ENCODE measurements at places on chromosomes 7 and 10.

GRCh38 chr7:132709971-132710567 is 133.8 kb upstream of the PLXNA4 start:
- DNase-seq: no peak

GRCh38 chr10:124374535-124375352 is 44.0 kb downstream of the OAT start:
- DNase-seq: no peak

DNA sequence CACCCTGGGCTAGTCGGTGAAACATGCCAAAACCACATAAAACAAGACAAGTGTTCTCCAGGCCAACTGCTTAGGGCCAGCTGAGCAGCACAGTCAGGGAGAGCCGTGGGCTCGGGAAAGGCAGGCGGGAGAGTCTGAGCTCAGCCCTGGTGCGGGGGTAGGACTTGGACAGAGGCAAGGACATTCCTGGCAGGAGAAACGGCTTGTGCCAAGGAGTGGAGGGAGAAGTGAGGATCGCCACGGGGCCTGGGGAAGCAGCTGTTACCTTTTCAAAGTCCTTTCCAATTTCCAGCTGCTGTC is 4.2 kb downstream of the ELN start:
- no peak for DNase-seq

GRCh38 chr10:31075881-31076609 is 44.4 kb upstream of the ZNF438 start:
- DNase-seq: no peak

DNA sequence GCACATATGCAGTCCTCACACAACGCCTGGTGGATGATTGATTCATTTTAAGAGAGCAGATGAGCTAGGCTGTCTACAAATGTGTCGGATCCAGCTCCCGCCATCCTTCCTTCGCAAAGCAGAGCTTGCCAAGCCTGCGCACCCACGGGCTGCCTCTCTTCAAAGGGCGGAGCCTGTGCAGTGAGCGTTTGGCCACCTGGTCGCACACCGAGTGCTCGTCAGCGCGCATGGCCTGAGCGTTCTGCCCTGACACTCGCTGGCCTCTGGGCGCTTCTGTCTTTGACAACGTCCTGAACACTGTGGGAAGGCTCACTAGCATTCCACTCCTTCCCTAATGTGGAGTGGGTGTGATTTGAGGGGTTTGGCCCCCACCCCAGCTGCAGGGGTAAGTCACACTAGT is 47.1 kb upstream of the TMEM72 start:
- DNase-seq: no peak

DNA sequence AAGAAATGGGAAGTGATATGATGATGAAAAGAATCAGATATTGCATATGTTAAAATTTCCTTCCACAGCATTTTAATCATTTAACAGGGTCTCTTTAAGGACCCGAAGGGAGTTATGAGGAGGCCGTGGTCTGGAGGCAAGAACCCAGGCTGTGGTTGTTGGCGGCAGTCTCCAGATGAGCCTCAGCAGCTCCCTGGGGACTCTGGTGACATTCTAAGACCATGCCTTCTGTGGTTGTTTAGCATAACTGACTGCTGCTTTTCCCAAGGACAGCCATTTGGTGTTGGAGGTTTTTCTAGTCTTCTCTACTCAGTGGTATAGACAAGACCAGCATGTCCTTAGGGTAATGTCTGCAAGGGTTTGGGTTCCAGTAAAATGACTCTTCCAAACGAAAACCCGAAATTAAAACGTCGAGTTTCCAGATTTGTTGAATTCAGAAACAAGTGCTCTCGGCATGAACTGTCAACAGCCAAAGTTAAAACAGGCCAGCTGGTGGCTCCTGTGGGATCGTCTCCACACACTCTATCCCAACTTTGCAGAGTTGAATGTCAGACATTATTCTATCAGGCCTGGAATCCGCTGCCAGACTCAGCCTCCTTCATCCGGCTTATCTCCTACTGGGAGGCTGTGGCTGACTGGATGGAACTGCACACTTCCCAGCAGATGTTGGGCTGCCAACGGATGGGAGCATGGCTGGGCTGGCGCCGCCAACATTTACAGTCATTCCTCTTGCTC is 183.1 kb downstream of the TAX1BP1 start:
- DNase-seq: no peak

Data from right renal cortex interstitium (tissue), 3 donors.